Bronchial epithelial cell (primary cell): ENCODE measurements at places on chromosomes 7 and 10.
A peak's percentile ranks its signal among the peaks of the same experiment; 100 is the strongest.

GRCh38 chr7:27697861-27698430 lies 35.3 kb upstream of the HIBADH start:
- DNase-seq, result peak; percentile 64

DNA sequence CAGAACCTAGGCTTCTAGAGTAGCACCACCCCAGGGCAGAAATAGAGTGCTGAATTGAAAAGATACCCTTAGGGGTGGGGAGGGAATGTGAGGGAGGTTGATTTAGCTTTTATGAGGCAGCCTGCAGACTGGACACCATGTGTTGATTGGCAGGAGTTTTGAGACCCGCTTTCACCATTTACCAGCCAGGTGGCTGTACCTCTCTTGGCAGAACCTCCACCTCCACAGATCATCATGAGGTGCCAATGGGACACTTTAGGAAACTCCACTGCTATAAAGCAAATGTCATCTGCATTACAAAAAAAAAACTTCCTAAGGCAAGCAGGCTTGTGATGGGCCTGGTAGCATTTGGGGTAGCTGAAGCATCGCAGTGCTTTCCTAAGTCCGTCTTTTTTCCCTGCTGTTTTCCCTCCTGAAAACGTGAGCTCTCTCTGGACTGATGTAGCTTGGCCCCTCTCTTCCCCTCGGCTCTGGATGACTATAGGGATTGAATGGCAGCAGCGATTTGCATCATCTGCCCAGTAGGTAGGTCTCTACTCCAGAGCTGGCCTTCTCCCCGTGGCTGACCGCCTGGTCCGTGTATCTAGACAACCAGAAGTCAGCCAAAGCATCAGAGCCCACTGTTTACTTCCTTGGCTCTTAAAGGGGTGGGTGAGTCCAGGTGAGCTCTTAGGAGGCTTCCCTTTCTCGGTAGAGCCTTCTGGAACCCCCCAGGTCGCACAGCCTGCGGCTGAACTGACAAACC lies 1.3 kb downstream of the PCBD1 start:
- no peak for DNase-seq

DNA sequence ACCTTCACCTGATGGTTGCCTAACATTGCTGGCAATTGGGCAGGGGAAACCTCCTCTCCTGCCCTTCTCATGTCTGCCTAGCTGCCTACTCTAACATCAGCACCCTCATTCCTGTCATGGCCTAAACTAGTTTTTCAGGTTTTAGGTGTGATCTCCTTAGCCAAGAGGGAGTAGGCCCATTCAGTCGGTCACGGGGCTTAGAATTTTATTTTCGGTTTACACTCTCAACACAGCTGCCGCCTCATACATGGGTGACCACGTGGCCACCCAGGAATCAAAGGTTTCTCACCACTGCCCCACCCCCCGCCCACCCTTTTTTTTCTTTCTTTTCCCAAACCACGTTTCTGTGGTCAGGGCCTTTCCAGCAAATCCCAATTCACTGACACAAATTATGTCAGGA lies 97.2 kb downstream of the RALA start:
- peak; percentile 95 for DNase-seq

DNA sequence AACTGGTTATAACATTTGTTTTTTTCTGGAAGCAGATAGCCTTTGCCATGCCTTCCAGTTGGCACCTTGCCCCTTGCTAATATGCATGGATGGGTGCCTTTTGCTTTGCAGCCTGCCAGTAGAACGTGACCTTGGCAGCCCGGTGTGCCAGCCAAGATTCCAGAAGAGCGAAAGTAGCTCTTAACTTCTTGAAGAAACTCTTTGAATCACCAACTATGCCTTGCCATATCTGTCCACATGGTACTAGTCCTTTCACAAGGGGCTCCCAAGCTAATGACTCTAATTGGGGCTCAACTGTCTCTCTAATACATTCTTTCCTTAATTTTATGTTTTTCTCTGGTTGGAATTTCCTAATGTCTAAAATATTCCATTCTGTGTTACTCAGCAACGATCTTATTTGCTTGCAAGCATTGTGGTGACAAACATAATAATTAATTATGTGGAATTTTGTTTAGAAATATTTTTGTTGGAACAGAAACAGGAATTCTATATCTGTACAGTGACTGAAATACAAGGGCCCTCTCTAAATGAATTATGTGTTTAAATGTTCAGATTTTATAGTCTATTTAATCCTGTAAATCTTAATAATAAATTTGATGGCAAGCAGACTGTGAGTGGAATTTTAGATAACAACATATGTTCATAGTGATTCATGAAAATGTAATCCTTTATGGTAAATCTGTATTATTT lies 45.8 kb downstream of the HDAC9 start:
- DNase-seq, result no peak

DNA sequence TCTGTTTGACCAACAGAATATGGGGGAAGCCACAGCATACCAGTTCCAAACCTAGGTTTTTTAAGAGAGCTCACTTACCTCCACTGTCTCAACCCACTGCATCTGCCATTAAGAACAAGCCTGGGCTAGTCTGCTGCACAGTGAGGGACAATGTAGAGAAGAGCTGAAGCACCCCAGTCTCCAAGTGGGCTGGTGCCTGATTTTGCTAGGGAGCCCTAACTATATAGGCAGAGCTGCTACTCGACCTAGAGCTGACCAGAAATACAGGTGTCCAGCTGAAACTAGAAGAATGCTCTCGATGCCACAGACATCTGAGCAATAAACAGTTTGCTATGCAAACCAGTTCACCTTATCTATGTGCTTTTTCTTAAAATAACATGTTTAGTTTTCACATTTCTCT lies 106.9 kb upstream of the BET1 start:
- peak; percentile 26 for DNase-seq

DNA sequence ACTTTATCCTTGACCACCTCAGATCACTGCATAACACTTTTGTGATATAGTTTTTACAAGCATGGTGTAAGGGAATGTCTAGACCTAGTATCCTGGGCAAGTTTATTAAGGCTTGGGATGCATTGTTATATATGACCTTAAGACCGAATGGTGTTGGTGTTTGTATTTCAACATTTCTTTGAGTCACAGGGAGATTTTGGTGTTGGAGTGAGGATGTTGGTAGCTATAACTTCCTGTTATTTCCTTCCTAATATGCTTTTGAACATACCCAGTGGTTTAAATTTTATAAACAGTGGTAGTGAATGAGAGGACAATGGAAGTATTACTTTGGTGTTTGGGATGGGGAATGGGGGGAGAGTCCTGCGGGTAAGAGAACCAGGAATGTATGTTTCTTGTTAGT lies 2.6 kb downstream of the EXOC4 start:
- no peak for DNase-seq

- no peak for DNase-seq
These were observed 45.0 kb downstream of the ARMH3 start for GRCh38 chr10:102010961-102011360.

DNA sequence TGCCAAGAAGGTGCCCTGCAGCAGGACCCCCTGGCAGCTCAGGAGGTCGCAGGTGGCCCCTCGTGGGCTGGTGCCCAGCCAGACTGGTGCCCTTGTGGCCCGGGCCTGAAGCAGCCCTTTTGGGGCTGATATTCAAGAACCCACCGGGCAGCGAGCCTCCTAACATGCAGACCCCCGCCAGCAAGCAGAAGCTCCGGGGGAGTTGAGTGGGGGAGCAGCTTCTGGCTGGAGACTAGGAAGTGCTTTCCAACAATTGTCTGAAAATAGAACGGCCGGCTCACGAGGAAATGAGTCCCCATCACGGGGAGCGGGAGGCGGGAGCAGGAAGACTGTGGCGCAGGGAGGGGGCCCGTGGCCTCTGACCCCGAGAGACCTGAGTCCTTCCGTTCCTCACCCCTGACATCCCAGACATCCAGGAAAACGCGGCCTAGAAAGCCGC lies 9.5 kb upstream of the INTS1 start:
- no peak for DNase-seq

DNA sequence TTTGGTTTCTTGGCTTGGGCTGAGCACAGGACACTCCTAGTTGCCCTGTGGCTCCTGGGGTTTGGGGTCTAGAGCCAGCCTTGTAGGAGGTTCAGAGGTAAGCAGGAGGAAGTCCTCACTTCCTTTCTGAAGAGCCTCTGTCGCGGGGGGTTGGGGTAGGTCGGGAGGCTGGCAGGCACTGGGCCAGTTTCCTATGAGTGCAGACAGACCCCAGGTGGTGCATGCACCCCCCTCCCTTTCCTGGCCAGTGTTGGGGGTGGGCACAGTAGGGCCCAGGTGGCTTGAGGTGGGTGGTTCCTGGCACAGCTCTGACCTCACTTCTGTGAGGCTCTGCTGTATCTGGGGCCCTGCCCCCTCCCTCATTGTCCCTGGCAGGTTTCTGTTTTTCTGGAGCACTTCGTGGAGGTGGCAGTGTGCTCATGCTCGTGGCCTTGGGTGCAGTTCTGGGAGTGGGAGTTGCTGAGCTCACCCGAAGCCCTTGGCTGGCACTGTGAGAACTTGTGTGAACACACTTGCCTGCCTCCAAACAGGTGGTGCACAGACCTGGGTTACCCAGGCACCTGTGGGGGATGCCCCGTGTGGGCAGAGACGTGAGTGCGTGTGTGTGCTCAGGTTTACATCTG lies 1.8 kb downstream of the PALD1 start:
- no peak for DNase-seq

- DNase-seq, result no peak
These were observed 269 bp downstream of the CALD1 start for GRCh38 chr7:134779741-134780065.

GRCh38 chr10:122251459-122252255 lies 19.4 kb upstream of the BTBD16 start:
- DNase-seq, result no peak

- no peak for DNase-seq
These were observed 154.0 kb downstream of the REEP3 start for GRCh38 chr10:63675171-63675570.

GRCh38 chr10:75938380-75939122 lies 507.1 kb downstream of the LRMDA start:
- no peak for DNase-seq

GRCh38 chr10:71052076-71052660 lies 160.2 kb upstream of the UNC5B start:
- DNase-seq, result no peak

DNA sequence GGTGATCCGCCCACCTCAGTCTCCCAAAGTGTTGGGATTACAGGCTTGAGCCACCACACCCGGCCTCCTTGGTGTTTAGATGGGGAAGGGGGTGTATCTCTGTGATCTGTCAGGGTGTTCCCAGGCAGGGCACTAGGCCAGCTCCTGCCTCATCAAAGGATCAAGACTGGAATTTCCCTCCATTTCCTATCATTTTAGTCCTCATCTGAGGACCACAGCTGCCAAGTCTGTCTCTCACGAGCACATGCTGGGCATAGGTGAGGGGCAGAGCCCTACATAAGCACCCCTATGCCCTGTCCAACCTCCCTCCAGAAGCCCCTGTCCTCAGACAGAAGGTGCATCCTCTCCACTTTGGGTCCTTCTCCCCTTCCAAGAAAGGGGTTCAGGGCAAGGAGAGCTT lies 19.5 kb downstream of the TRIM56 start:
- no peak for DNase-seq

GRCh38 chr7:4386190-4386589 lies 295.9 kb upstream of the FOXK1 start:
- DNase-seq, result no peak

- no peak for DNase-seq
These were observed 75.9 kb downstream of the PFKFB3 start for GRCh38 chr10:6278519-6279120.

GRCh38 chr10:108204528-108205305 lies 1040.2 kb upstream of the SORCS1 start:
- DNase-seq, result peak; percentile 71

DNA sequence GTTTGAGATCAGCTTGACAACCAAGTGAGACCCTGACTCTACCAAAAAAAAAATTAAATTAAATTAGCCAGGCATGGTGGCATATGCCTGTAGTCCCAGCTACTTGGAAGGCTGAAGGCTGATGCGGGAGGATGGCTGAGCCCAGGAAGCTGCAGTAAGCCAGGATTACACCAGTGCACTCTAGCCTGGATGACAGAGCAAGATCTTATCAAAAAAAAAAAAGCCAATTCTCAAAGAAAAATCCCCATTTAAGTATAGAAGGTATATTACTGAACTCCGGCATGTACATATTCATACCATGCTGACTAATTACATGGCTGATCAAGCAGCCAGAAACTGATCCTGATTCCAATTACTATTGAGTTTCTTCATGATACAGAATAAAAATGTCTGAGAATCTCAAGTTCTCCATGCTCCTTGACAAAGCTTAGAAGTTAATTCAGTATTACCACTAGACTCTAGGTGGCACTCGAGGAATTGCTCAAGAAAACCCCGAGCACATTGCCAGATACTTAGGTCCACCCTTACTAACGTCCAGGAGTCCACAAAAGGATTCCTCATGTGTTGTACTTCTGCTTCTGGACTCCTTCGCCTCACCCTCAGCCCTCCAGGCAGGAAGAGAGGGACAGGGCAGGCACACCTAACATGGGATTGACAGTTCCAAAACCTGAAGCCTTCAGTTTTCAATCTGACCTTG lies 148.9 kb downstream of the PARD3 start:
- DNase-seq, result peak; percentile 91

GRCh38 chr7:13743226-13743625 lies 246.2 kb downstream of the ETV1 start:
- no peak for DNase-seq

DNA sequence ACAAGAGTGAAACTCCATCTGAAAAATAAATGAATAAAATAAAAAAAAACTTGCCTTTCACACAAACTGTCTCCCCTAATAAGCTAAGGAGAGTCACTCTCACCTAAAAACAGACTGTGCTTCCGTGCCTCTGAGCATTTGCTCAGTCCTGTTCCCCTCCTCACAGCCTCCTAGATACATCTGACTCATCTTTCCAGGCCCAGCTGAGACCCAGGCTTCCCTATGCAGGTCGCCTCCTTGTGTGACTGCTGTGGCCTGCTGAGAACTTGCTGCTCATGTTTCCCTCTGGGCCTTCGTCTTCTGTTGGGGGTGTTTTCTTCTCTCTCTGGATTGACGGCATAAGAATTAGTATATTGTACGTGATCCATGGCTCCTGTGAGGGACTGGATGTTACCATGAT lies 777.7 kb downstream of the LRMDA start:
- peak; percentile 31 for DNase-seq

GRCh38 chr7:142459551-142459963 lies 201.7 kb upstream of the PRSS58 start:
- DNase-seq, result peak; percentile 63

GRCh38 chr10:132332433-132332754 lies 401 bp downstream of the LRRC27 start:
- peak; percentile 8 for DNase-seq

DNA sequence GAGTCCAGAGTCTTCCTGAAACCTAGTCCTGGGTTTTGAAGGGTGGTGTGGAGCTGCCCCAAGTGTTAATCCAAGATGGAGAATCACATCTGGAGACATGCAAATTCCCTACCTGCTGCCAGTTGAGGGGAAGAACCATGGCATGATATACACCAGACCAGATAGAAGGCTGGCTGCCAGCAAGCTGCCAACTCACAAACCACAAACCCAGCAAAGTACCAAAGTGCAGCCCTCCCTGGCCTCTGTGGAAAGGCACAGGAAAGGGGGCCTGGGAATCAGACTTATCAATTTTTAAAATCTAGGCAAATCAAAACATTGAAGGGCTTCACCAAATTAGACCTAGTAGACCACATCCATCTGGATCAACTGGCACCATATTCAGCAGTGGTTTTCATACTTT lies 157.0 kb downstream of the TMEM26 start:
- DNase-seq, result no peak
